ENCODE measurements at places on chromosomes 4 and X.

DNA sequence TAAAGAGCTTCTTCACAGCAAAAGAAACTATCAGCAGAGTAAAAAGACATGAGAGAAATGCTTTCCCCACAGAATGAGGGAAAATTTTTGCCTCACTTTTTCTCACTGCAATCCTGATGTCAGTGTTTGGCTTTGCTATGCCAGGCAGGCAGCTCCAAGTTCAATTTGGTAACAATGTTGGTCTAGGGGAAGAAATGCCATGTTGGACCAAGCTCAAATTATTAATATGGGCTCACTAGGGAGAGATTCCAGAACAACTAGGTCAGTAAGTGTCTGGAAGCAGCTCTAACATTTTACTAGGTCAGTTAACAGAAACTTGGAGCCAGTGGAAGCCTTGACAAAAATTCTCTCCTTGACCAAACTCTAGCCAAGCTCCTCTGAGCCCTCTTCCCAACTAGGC is 95.4 kb downstream of the NAF1 start:
- no peak for DNase-seq

- DNase-seq = no peak
These were observed 90.8 kb downstream of the AASDH start for GRCh38 chr4:56296526-56296925.

DNA sequence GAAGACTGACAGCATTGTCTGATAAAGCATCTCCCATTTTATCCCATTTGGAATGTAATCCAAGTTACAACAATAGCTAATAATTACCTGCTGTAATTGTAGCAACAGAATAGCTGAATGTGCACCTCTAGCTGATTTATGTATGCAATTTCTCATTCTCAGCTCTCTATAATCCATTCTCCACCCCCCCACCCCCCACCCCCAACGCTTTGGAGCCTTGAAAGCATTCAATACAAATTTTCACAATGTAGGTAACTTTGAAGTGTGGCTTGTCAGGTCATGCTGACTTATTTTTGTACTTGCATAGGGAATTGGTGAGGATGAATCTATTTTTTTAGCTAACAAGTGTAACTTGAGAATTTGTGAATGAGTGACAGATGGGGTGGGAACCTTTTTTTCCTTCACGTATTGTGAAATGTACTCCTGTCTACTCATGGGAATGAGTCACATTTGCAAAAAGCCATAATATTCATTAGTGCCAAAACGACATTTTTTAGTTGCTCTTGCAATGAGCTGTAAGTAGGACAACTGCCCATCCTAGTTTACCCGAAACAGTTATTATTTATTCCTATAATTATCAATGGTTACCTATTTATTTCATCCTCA is 159.3 kb downstream of the PALLD start:
- no peak for DNase-seq

GRCh38 chr4:173855015-173855414 is 325.0 kb upstream of the HAND2 start:
- DNase-seq = no peak

- no peak for DNase-seq
These were observed 67.0 kb downstream of the NHS start for GRCh38 chrX:17441965-17442364.

GRCh38 chr4:56979421-56980072 is 851 bp downstream of the POLR2B start:
- peak; percentile 22 for DNase-seq

- no peak for DNase-seq
These were observed 19.7 kb downstream of the CYSLTR1 start for GRCh38 chrX:78307665-78308064.

- DNase-seq = peak; percentile 11
These were observed 25.3 kb downstream of the HOPX start for GRCh38 chr4:56655627-56656345.

GRCh38 chrX:42680666-42681065 is 97.3 kb downstream of the PPP1R2C start:
- no peak for DNase-seq

- no peak for DNase-seq
These were observed 30.2 kb downstream of the AFF2 start for GRCh38 chrX:148530464-148531077.

GRCh38 chr4:162010362-162010761 is 153.4 kb downstream of the FSTL5 start:
- no peak for DNase-seq

GRCh38 chr4:101989551-101989950 is 199.0 kb downstream of the BANK1 start:
- DNase-seq = no peak

GRCh38 chr4:182715548-182715947 is 201.6 kb downstream of the DCTD start:
- DNase-seq = no peak

DNA sequence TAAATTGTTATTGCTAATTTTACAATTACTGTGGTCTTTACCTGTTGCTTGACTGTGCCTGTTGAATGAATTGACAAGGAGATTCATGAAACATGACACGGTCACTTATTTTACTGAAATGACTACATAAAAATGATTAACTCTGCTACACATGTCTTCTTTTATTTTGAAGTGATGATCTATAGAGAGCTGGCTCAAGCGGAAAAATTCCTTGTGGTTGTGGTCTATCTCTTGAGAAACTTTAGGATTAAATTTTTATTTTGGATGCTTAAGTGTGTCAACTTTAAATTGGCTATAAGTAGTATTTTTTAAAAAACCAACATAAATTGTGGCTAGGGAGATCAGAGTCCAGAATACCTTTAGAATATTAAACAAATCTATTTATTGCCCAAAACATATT is 131.8 kb upstream of the PITX2 start:
- no peak for DNase-seq

- DNase-seq = no peak
These were observed 57.7 kb upstream of the TENM3 start for GRCh38 chr4:182185491-182185890.

DNA sequence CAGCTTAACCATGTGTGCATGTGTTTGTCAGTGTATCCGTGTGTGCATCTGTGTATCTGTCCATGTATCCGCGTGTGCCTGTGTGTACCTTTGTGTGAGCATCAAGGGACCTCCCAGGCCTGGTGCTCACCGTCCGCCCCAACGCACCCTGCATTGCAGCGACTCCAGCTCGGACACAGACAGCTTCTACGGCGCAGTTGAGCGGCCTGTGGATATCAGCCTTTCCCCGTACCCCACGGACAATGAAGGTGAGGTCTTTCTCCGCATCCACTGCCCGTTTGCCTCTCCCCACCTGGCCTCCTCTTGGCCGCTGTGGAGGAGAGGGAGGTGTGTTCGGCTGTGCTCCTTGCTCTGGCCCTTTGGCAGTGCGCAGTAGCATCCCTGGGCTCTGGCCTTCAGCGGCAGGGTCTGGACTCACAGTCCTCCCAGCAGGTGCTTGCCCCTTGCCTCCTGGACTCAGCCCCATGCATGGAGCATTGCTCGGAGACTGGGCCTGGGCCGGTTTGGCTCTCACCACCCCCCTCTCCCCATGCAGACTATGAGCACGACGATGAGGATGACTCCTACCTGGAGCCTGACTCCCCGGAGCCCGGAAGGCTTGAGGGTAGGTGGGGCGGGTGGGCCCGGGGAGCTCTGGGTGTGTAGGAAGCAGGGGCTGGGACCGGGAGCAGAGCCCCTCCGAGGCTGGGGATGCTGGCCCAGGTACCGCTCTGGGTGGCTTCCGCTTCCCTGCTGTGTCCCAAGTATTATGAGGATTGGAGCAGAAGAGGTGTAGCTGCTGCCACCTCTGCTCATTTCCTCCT is 16.4 kb upstream of the ADD1 start:
- no peak for DNase-seq

- DNase-seq = no peak
These were observed 7.9 kb downstream of the MFSD8 start for GRCh38 chr4:127957105-127957504.

DNA sequence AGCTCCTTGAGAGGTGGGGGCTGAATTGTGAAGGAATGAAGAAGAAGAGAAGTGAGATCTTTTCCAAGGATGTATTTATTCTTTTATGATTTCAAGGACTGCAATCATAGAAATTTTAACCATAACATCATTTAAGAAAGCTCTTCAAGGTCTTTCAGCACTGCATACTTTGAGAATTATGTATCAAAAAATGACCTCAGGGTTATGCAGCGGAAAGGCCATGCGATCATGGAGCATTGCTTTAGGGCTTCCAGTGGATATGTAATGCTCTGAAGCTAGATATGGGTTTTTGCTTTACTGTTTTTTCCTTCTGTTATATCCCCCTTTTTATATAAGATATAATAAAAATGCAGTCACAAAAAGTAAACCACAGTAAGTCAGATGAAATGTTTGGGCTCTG is 38.7 kb downstream of the SGMS2 start:
- DNase-seq = no peak

DNA sequence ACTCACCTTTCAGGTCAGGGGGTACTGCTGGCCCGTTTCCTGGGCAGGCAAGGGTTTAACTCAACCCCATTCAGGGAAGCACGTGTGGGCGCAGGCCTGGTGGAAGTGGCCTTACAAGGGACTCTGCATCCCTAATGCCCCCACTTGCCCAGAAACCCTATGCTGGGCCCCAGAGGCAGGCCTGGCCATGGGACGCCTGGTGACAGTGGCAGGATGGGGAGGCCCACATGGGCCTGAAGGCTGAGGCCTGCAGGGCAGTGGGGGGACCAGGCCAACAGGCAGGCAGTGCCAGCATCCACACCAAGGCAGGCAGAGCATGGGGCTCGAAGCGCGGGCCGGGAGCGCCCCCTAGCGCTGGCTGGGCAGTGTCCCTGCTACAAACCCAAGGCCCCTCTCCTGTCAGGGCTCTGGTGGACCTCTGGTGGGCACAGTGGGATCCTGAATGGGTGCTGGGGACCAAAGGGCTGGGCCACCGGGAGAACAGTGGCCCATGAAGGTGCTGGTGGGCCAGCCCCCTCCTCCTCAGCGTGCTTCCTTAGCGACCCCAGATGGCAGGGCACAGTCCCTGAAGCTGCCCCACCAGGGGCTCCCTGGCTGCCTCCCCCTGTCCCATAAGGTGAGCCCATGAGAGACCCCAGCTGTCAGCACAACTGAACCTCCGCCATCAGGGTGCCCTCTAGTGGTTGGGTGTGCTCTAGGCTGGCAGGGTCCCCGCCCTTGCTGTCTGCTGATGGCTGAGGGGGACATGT is 16.8 kb downstream of the FGFR3 start:
- peak; percentile 33 for DNase-seq

- no peak for DNase-seq
These were observed 34.5 kb downstream of the PALLD start for GRCh38 chr4:168531305-168531704.

- DNase-seq = no peak
These were observed 112.0 kb upstream of the TBL1X start for GRCh38 chrX:9352694-9353411.

GRCh38 chrX:80808881-80809411 is 731 bp downstream of the BRWD3 start:
- DNase-seq = no peak

DNA sequence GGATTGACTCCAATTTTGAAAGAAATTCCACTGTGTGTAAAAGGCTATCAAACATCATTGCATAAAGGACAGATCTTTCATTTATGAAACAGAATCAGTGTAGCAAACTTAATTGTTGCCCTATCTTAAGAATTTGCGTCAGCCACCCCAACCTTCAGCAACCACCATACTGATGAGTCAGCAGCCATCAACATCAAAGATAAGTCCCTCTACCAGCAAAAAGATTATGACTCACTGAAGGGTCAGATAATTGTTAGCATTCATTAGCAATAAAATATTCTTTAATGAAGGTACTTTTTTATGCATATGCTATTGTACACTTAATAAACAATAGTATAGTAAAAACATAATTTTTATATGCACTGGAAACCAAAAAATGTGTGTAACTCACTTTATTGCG is 15.8 kb upstream of the GRSF1 start:
- no peak for DNase-seq

DNA sequence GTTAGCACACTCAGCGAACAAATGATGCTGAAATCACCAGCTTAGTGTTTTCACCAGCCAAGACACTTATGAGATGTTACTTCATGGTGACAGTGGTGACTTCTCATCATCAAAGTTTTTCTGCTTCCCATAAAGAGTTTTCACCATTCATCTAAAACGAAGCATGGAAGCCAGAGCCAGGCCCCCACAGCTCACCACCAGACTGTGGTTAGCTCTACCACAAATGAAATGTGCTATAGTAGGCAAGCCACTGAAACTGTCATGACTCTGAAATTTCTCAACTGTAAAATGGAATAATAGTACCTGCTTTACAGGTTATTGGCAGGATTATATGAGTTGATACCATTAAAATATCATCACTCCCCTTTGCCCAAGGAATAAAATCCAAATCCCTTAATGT is 56.4 kb upstream of the HHIP start:
- no peak for DNase-seq

DNA sequence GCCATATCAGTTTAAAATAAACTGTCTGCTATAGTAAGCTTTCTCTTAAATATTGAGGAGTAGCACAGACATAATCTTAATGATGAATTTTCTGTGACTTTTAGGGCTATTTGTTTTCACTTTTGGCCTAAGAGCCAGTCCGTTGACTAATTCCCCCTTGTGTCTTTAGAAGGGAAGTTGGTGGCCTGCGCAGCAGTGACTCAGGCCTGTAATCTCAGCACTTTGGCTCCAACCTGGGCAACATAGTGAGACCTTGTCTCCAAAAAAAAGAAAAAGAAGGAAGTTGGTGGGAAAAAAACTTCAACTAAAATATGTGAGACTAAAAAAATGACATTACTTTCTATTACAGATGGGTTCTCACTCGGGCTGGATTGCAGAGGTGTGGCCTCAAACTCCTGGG is 3.4 kb downstream of the NCAPG start:
- no peak for DNase-seq

DNA sequence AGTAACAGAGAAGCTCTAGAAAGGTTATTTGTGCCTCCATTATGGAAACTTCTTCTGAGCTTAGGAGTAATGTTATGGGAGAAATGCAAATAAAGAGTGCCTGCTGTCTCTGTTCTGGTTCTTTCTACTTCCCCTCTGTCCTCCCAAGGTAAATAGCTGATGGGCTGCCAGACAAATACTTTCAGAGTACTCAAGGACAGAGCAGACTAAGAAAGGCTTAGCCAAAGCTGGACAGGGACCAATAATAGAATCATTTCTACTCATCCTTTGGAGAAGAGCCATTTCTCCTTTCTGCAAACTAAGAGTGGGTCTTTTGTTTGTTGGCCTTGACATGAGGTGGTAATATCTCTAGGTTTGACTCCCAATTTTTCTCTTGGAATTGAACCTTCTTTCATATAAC is 136.1 kb downstream of the MID1IP1 start:
- no peak for DNase-seq

- DNase-seq = no peak
These were observed 9.7 kb upstream of the DCUN1D4 start for GRCh38 chr4:51833236-51833635.

DNA sequence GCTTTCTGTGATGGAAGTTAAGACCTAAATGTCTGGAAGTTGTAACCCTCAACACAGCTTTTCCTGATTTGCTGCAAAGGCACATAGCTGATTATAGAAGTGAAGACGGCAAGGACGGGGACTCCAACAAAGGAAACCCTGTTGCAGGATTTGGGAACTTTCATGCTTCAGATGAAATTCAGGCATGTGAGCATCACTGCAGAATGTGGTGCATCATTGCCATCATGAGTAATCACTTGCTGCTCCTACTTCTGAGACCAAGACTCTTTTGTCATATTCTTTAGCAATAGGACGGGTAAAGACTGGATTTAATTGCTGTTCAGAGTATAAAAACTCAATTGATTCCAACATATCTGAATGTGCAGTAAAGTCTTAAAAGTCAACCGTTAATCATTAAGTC is 35.8 kb downstream of the YIPF6 start:
- DNase-seq = no peak

GRCh38 chrX:154409222-154409871 is at the start of gene DNASE1L1:
DNASE1L1 (minus strand) TSS chrX:154409254; CDS start chrX:154405568, 3,686 bp downstream.
- no peak for DNase-seq

All from stimulated activated CD4-positive, alpha-beta T cell treated with anti-CD3 and anti-CD28 coated beads, Interleukin-12 subunit alpha, Interleukin-12 subunit beta, amount 100 ng/mL, for 24 hours (primary cell).